Nucleus accumbens (tissue), 56 donors: ENCODE measurements at places on chromosomes 1 and 21.

DNA sequence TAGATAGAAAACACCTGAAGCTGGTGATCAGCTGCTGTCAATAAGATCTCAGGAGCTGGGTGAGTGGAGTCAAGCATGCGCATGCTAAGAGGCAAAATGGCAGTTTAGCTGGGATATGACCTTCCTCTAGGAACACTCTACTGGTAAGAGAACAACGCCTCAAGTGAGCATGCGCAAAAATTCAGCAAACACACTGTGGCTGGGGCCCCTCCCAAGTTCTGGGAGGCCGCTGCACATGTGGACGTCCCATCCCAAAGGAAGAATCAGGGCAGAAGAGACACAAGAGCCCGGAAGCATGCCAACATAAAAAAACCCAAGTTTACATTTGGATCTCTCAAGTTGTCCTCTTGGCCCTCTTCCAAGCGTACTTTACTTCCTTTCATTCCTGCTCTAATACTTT is 126.3 kb upstream of the F3 start:
- DNase-seq: no peak

GRCh38 chr1:178946855-178947676 is 76.2 kb upstream of the ANGPTL1 start:
- no peak for DNase-seq

DNA sequence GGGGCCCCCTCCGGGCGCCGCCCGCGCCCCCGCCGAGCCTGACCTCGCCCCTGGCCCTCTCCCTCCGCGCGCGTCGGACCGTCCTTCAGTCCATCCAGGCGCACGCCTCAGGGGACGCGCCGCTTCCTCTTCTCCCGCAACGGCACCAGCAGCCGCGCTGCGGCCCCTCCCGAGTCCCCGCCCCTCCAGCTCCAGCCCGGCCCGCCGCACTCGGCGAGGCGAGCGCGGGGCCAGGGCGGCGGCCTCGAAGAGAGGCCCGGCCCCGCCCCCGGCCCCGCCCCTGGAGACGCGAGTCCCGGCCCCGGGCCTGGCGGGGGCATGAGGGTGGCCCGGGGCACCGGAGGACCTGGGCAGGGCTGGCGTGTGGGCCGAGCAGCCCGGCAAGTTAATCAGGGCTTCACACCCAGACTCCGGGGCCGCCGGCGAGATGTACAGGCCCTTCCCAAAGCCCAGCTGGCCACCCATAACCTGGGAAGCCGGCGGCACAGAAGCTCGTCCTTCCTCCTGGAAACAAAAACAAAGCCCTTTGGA is at the start of gene IGSF3:
Gene IGSF3, minus strand, starts transcription at position 159 of the 531 bp plus-strand sequence. CDS start 1,407 bp downstream, outside the sequence.
- no peak for DNase-seq

DNA sequence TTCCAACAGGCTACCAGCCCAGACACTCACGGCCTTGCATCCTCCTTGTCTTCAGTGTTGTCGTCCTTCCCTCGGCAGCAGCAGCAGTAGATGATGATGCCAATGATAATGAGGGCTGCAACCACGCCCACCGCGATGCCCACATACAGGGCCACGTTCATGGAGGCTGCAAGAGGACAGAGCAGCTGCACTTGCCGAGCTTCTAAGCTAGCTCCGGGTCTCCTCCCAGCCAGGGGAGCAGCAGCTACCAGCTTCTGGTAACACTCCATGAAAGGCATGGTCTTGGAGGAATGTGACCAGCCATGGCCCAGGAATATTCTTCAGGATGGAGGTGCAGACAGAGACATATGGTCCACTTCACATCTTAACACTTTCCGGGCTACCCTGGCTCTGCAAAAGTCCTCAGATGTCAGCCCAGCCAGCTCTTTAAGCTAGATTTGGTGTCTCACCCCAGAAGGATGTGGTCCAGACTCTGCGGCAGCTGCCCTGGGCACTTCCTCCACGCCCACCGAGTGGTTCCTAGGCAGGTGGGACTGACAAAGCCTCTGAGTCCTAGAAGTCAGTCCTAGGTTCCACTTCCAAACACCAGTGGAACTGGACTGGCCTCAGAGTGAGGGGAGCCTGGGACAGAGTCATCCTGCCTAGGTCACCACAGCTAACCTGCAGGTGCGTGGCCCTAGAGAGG is 35.1 kb downstream of the GPA33 start:
- no peak for DNase-seq

GRCh38 chr1:98053471-98054366 is 132.9 kb upstream of the DPYD start:
- DNase-seq: peak; percentile 47
